ENCODE measurements at places on chromosomes 12 and 14.

- DNase-seq = no peak
Measured at GRCh38 chr14:105864116-105864515, 337.7 kb downstream of the TMEM121 start.

GRCh38 chr12:132475304-132476037 lies 14.5 kb upstream of the FBRSL1 start:
- DNase-seq = peak; percentile 58

DNA sequence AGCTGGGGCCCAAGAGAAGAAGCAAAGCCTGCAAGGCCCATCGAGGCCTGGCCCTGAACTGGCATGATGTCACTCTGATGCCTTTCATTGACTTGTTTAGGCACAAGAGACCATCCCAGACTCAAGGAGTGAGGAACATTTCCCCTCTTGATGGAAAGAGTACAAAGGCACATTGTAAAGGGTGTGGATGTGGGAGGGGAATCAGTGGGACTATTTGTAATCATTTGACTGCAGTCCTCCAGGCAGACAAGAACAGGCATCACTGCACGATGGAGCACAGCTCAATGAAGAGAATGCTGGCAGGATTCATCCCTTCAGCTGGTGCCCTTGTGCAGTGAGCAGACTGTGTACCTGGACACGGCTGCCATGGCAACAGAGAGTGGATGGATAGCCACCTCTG lies 87.9 kb downstream of the LGMN start:
- DNase-seq = no peak

DNA sequence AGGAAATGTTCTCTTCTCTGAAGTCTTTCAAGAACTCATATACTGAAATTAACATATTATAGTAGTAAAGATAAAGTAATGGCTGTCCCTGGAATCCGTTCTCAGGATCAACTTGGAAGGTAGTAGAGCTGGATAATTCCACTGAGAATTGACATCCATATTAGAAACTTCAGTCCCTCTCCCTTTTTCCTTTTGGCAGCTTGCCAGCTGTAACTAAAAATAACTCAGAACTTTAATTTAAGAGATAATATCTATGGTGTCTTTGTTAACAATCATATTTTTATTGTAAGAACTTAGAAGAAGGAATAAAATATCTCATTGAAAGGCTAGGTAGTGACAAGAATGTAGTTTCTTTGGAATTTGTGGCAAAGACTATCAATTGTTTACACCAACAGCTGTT lies 61.4 kb upstream of the PLEKHA5 start:
- DNase-seq = no peak

- DNase-seq = peak; percentile 45
Measured at GRCh38 chr12:3658327-3659163, 94.4 kb downstream of the CRACR2A start.

DNA sequence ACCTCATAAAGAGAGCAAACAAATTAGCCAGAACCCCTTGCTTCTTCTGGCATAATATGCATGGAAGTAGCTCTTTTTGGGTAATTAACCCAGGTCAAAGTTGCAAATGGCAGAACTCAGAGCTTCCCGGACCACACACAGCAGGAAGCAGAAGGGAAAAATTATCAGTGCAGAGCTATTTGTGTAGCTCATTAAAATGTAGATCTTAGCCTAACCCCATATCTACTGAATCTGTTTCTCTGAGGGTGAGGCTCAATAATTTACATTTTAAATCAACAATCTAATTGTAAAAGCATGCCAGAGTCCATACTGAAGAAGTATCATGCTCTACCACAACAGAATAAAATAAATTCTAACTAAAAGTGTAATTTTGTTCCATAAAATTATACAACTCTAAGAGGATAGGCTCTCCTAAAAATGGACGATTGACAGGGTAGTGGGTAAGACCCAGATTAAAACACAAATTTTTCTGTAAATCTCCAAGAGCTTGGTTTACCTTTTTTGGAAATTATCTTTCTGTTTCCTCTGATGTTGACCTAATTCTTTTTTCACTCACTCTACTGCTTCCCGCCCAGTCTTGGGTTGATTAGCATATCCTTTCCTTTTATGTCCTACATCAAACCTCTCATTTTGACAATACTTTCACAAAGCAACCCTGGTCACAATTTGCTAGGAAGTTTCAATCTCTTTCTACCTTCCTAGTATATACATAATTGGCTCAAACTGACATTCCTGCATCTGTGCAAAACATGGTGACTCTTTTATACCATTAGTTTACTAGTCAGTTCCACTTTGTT lies 213.3 kb upstream of the SLC16A7 start:
- DNase-seq = no peak

GRCh38 chr12:110575326-110575725 lies 7.8 kb downstream of the PPTC7 start:
- DNase-seq = no peak

DNA sequence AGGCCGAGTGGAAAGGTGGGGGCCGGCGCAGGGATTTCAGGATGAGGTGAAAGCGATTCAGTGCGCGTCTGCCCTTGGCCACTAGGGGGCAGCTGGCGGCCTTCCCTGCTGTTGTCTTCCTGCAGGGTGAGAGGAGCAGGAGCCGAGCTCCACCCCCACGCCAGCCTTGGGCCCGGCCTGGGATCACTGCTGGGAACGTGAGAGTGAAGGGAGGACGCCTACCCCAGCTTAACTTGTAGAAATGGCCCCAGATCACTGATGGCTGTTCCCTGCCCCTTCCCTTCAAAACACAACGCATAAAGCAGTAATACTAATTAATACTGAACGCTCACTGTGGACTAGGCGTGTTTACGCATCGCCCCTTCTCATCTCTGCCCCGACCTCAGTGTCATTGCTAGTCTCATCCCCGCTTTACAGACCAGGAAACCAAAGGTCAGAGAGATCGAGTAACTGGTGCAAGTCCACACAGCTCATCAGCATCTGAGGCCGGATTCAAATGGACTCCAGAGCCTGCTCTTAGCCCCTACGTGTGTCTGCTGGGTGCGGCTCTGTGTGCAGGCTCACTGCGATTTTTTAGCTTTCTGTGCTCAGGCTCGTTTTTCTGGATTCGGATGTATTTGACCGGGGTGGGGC lies 24.3 kb downstream of the MVK start:
- peak; percentile 93 for DNase-seq

DNA sequence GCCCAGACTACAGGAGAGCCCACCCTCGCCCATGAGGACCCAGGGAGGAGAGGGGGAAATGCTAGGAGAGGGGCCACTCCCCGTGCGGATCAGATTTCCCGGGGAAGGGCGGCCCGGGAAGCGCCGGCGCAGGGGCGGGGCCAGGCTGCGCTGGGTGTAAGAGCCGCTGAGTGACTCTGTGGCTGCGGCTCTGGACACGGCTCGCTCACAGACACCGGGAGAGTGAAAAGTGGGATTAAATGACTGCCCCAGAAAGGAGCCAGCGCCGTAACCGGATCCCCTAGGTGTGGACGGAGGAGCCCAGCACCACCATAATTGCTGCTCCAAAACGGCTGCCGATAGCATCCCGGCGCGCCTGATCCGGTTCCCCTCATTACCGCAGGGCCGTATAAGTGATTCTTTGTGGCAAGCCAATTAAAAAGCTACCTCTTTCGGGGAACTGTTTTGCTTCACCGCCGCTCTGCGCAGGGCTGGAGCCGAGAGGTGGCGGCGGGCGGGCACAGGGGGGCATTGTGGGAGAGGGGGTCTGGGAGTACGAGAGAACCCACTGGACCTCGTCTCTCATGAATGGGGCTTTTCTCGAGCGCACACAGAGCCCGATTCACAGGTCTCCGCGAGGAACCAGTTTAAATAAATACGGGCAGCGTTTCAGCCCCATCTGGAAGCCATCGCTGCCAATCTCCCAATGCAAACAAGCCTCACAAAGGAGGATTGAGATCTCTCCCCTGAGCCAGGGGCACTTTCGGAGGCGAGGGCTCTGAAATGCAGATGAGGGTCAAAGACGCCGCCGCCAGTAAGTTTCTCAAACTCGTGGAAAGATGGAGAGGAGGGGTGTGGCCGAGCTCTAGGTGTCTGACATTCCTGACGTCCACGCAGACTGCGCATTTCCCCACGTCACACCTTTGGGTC lies 2.5 kb downstream of the COL2A1 start:
- DNase-seq = peak; percentile 14

- DNase-seq = peak; percentile 94
Measured at GRCh38 chr12:108337235-108338223, 1.6 kb downstream of the CMKLR1 start.

DNA sequence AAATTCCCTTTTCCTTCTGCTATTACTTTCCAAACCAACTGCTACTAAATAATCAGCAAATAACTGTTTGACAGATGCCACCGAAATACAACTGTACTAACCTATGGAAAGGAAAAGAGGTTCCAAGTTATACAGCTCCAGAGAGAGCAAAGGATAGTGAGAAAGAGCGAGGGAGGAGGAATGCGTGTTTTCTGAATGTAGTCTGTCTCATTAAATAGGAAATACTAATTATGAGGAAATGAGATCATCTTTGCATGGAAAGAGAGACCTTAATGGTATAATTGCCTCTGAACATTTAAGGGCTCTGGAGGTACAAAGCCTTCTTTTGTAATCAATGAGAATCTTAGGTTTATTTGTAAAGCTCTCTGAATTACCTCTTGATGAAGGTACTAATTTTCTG lies 195.2 kb downstream of the APAF1 start:
- DNase-seq = no peak

DNA sequence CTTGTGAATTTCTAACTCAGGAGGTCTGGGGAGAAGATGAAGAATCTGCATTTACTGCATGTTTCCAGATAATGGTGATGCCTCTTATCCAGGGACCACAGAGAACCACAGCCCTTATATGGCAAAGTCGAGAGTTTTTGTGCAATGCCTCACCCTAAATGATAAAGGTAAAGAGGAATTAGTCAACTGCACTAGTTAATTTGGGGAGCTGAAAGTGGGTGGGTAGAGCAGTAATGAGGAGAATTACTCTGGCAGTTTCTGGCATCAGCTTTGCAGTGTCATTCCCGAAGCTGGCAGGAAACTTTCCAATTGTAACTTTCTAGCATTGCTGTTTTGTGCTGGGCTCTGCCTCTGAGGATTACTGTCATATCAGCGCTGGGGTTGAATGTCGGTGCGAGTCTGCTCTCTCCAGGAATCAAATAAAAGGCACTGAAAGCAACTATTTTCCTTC lies 10.3 kb downstream of the EGLN3 start:
- DNase-seq = peak; percentile 69

- DNase-seq = no peak
Measured at GRCh38 chr14:75175677-75176141, 703 bp downstream of the TMED10 start.

GRCh38 chr12:53267306-53267998 lies 647 bp upstream of the ESPL1 start:
- peak; percentile 30 for DNase-seq

DNA sequence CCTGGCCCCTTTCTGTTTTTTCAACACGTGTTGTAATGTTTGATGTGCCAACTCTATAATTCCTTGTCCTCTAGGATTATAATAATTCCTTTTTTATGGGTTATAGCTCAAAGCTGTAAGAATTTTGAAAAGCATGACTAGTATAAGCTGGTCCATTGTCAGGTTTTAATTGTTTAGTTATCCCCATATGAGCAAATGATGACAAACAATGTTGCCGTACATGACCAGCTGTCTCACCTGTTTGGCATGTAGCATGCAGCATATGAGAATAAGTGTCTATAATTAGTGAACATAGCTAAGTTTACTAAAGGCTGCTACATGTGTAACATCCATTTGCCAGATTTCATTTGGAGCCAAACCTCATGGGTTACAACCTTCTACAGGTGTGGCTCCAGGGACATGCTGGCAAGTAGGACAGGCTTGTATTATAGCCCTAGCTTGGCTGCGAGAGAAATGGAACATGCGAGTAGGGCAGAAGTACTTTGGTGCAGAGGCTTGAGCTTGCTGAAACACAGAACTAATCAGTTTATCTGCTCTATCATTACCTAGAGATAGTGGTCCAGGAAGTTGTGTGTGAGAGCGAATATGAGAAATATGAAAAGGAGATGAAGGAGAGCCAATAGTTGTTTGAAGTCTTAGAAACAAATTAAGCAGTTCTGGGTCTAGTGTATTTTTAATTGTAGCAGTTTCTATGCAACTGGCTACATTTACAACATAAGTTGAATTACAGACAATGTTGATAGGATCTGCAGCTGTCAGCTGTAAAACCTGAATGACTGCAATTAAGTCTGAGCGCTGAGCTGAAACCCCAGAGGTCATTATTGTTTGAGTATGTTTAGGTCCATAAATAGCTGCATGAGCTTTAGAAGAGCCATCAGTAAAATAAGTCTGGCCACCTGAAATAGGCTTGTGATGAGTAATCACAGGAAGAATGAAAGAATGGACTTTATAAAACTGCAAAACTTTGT lies 22.6 kb upstream of the MAPKAPK5 start:
- no peak for DNase-seq

- DNase-seq = no peak
Measured at GRCh38 chr12:113006641-113007040, 28.3 kb downstream of the OAS2 start.

GRCh38 chr12:95622879-95623278 lies 71.6 kb upstream of the USP44 start:
- DNase-seq = no peak

GRCh38 chr14:61744238-61744637 lies 18.0 kb upstream of the SNAPC1 start:
- no peak for DNase-seq

GRCh38 chr14:89589400-89590118 lies 172.5 kb upstream of the FOXN3 start:
- no peak for DNase-seq

GRCh38 chr12:1932264-1932777 lies 13.9 kb upstream of the CACNA2D4 start:
- no peak for DNase-seq

- no peak for DNase-seq
Measured at GRCh38 chr12:115584156-115584555, 693.3 kb downstream of the MED13L start.

Measured in K562 (cell line).